ENCODE measurements at places on chromosomes 3 and 15.

DNA sequence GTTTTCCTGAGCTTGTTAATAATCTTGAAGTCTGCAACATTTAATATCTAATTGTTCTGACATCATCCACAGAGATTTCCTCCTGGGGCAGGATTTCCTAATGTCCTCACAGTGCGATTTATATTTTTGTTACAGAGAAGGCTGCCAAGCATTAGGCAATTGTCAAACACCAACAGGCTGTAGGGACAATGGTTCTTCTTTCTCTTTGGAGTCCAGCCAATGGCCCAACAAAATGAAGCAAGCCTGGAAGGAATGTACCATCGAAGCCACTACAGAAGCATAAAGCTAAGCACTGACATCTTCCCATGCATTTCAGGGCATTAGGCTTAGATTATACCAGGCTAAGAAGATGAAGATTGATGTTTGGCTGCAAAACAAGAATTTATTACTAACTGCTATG, 173.0 kb upstream of the FRMD4B start:
- no peak for DNase-seq

GRCh38 chr15:52010633-52011595, 8.1 kb upstream of the MAPK6 start:
- no peak for DNase-seq

DNA sequence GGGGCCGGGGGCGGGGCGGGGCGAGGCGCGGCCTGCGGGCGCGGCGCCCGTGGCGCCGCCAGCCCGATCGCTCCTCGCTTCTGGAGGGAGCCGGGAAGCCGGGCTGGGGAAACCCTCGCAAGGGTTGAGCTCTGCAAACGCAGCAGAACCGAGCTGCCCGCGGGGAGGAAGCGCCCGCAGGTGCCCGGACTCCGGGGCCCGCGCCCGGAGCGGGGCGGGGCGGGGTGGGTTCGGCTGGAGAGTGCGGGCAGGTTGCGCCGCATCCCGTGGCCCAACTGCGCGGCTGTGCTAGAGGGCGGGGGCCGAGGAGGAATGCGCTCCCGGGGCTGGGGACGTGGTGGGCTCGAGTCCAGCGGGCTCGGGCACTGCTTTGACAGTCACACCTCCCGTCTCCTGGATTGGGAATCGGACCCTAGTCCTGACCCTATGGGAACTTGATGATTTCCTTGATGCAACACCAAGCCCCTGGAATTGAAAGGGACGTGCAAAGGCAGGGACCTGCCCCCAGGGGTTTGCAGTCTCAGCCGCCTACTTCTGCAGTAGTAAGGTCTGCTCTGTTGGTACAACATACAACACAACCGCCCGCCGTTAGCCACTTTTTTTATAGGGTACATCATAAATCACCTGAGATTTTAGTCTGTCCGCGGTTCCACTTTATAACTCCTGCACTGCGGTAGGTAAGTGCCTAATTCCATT, 34.3 kb downstream of the ZBTB38 start:
- no peak for DNase-seq

- no peak for DNase-seq
Measured at GRCh38 chr15:73683777-73684580, at the start of gene CD276. Gene CD276 (plus strand): TSS chr15:73684383. CDS start chr15:73699640, 15,257 bp downstream.

- peak; percentile 82 for DNase-seq
Measured at GRCh38 chr3:126288314-126288713, 68.9 kb downstream of the KLF15 start.

- no peak for DNase-seq
Measured at GRCh38 chr15:48536681-48537091, 108.8 kb downstream of the FBN1 start.

DNA sequence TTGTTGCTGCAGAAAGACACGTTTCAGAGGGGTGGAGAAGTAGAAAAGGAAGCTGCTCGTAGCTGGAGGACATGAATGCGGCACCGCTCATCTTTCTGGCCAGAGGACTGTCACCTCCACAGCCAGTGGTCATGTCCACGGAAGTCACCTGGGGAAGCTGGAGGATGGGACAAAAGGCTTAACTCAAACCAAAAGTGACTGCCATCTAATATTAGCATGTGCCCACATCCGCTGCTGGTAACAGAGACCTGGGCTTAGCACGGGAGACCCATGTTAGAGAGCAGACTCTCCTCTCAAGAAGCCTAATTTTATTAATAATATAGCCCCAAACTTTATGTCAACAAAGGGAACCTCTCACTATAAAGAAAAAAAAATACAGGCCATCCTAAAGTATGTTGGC, 5.9 kb downstream of the MEX3B start:
- no peak for DNase-seq

- no peak for DNase-seq
Measured at GRCh38 chr15:31338879-31339557, 12.4 kb downstream of the KLF13 start.

- no peak for DNase-seq
Measured at GRCh38 chr3:57605683-57606082, 8.5 kb upstream of the ARF4 start.

GRCh38 chr15:70083418-70083817, 14.3 kb downstream of the TLE3 start:
- no peak for DNase-seq

DNA sequence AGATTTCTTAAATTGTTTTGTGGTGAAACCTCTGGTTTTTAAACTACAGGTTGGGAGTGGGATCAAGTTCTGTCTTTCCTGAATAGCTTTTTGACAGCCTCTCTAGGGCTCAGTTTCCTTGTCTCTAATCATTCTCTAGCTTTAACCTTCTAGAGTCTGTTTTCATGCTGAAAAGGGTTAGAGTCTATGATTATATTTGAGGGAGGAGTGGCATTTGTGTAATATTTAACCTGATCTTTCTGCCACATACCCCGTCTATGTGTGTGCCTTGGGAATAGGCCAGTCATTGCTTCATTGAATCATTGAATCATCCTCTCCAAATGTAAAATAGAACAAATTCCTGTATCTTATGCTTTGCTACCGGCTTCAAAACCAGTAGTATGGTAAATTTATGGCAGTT, 204.9 kb downstream of the KLHL25 start:
- no peak for DNase-seq

DNA sequence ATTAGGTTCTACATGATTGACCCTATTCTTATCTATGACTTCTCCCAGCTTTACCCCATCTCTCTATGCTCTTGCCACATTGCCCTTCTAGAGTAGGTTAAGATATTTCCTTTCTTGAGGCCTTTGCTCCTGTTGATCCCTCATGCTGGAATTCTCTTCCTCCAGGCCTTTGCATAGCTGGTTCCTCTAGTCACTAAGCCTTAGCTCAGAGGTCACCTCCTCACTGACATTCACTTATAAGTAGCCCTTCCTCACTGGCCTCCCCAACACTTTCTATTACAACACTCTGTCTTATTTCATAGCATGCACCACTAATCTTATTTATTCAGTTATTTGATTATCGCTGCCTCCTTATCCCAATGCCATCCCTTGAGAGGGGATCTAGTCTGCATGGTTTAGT, 228.4 kb upstream of the COL8A1 start:
- DNase-seq, result no peak

DNA sequence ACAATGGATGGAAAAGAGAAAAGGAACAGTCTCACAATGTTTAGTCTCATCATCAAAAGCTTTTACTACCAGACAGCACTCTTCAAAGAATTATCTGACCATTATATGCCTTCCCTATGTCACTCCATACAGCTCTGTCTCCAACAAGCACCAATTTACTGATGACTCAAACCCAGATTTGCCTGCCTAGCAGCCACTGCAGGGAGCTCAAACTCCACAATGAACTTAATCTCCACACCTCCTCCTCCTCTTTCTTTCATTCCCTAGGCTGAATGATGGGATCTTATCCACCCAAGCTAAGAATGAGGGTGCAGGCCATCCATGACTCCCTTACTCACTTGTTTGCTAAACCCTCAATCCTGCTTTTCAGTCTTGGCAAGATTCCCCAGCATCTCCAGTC, 45.5 kb downstream of the NBEAL2 start:
- no peak for DNase-seq

DNA sequence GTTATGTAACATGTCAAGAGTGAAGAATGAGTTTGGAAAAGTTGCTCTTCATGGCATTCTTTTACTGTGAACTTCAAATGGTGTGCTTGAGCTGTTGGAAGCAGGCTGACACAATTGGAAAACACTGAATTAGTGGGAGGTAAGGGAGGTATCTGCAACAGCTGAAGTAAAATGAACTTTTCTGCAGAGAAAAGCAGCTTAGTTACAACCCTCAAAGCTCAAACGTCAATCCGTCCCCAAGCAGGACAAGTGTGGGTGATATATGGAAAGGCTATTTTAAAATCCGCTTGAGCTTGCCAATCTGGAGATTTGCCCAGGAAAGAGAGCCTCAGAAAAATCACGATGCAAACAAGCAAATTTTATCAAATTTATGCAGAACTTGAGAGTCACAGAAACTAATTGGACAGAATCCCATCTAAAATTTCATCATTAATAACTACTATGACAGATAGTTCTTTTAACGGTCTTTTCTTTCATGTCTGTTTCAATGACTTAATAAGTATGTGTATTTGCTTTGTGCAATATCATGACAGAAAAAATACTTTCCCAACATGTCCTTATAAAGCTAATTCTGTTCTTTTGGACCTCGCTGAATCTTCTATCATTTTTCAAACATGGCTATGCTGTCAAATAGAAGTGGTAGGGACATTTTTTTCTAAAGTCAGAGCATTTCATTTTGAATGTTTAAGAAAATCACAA, 266.6 kb upstream of the SLITRK3 start:
- no peak for DNase-seq

DNA sequence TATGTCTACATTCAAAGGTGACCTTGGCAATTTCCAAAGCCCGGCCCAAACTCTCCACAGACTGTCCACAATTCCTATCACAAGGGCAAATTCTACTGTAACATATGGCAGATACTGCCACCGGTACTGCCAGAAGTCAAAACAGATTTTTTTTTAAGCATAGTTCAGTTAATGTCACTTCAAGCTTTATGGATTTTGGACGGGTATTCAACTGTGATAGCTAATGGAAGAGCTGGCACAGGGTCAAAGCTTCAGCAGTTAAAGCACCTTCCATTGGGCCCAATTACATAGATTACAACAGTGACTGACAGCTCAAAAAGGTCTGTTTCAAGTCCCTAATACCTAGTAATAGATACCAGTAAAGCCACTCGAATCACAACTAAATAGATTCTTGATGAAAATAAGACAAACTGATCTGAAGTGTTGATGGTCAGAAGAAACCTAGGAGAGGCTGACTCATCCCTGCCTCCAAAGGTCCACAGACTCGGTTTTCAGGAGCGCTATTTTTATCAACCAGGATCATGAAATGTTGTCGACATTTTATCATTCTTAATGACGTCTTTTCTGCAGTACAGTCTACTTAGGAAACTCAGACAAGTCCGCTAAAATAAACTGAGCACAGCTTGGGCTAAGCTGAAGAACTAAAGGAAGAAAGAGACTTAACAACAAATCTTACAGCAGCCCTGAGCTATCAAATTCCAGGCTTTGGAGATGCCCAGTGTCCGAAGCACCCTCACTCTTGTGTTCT, 38.7 kb downstream of the ANXA2 start:
- DNase-seq, result no peak

GRCh38 chr3:53704363-53704725, 141.9 kb downstream of the CHDH start:
- no peak for DNase-seq

- DNase-seq, result no peak
Measured at GRCh38 chr15:64895285-64896065, 16.2 kb upstream of the ANKDD1A start.

DNA sequence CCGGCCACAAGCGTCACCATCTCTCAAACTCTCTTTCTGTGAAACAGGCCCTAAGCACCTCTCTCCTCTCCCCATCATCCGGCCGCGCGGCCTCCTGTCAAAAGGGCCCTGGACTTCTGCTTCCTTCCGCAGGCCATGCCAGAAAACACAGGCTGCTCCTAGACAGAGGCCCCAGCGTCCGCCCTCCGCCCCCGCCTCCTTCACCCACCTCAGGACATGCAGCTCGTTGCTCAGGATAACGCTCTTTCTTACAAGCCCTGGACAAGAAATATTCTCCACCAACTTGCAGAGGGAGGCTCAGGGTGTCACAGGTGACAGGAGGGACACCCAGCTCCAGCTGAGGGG, 212.0 kb downstream of the XXYLT1 start:
- DNase-seq, result no peak

DNA sequence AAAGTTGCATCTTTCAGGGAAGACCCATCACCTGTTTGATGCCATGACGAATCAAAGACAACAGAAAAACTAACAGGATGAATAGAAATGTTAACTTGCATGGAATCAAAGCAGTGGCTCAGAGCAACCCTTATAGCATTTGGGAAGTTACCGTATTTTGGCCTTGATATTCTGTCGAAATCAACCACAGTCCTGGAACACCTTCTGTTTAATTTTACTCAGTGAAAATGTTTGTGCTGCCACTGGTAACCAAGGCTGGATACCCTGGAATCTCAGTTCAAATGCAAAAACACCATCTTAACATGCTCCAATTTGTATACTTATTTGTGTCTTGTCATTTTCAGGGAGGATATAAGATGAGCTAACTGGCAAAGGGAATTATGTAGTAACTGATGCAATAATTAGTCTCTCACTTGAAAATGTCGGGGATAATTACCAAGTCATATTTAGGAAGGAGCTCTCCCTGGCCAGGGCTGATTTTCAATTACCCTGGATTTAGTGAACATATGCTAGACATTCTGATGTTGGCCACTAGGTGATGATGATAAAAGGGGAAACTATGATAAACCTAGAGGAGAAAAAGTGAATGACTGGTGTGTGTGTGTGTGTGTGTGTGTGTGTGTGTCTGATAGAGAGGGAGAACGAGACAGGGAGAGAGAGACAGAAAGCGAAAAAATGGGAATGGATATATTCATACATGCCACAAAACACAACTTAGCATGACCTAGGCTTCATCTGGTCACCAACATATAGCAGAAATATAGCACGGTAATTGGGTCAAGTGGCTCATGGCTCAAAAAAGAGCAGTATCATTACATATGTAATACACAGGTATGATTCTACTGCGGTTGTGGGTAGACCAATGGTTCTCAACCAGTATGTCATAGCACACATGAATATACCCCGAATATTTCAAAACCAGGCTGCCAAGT, 19.0 kb upstream of the PRICKLE2 start:
- peak; percentile 12 for DNase-seq

DNA sequence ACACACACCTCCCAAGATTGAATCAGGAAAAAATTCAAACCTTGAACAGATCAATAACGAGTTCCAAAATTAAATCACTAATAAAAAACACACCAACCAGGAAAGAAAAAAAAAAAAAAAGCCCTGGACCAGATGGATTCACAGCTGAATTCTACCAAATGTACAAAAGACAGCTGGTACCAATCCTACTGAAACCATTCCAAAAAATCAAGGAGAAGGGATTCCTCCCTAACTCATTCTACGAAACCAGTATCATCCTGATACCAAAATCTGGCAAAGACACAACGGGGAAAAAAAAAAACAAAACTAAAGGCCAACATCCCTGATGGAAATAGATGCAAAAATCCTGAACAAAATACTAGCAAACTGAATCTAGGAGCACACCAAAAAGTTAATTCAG, 54.4 kb upstream of the SLC12A8 start:
- DNase-seq, result no peak

- DNase-seq, result no peak
Measured at GRCh38 chr3:141408596-141408995, 40.3 kb downstream of the ZBTB38 start.

All from vagina (tissue), 2 donors.